Inflammatory macrophage treated with lipopolysaccharide for 4 hours (primary cell): ENCODE measurements at places on chromosomes 5 and 9.

- no peak for DNase-seq
Observed at GRCh38 chr5:84260140-84260539, 124.5 kb downstream of the EDIL3 start.

DNA sequence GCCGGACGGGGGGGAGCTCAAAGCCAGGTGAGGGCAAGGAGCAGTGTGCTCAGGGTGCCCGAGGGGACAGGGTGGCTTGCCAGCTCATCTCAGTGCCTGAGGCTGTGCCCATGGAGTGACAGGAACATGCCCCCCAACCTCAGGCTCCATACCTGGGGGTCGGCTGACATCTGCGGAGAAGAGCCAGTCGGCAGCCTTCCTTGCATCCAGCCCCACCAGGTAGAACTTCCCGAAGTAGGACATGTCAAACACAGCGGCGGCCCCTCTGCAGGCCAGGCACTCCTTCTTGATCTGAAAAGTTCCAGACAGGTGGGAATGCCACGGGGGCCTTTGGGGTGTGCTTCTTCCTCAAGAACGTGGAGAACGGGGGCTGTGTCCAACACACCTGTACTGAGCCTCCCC, 42.1 kb downstream of the SARDH start:
- DNase-seq: no peak

DNA sequence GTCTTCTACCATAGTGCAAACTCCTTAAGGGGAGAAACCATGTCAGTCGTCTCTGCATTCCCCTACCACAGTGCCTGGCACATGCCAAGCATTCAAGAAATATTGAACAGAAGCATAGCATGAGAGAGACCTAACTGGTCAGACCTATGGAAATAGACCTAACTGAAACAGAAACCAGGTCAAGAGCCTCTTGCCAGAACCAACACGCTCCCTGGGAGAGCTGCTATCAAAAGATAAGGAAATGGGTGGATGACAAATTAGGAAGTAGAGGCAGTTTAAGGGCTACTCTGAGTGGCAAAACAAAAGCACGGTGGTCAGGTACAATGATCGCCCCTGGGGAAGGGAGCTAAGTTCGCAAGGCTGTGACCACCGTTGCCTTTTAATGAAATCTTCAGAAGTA, 66.0 kb upstream of the SMIM15 start:
- no peak for DNase-seq

GRCh38 chr5:68548959-68549676, 333.6 kb downstream of the PIK3R1 start:
- DNase-seq: no peak

GRCh38 chr9:136011703-136012496, 50.7 kb upstream of the UBAC1 start:
- no peak for DNase-seq

DNA sequence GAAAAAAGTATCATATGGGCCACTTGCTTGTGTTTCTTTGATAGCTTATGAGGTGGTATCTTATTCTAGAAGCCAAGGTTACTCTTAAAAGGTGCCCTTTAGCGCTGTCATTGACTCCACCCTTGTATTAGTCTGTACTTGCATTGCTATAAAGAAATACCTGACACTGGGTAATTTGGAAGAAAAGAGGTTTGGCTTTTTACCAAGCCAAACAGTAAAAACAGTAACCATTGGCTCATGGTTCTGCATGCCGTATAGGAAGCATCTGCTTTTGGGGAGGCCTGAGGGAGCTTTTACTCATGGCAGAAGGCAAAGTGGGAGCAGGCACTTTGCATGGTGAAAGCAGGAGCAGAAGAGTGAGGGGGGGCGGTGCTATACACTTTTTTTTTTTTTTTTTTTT, 87.4 kb downstream of the TEK start:
- DNase-seq: no peak

DNA sequence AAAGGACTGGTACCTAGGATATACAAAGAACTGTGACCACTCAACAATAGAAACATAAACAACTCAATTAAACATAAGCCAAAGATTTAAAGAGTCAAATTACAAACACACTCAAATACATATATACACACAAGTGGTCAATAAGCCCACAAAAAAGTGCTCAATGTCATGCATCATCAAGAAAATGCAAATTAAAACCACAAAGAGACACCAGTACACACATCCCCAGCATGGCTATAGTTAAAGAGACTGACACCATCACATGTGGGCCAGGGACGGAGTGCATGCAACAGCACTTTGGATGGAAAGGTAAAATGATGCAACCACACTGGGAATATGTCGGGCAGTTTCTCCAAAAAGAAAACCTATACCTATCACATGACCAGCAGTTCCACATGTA, 89.7 kb downstream of the CAAP1 start:
- DNase-seq: no peak
